ENCODE measurements at places on chromosomes 3 and 15.

GRCh38 chr3:12188328-12188648 is 29.6 kb upstream of the TIMP4 start:
- no peak for DNase-seq

- DNase-seq, result no peak
Observed at GRCh38 chr3:2741516-2741915, 368.7 kb downstream of the IL5RA start.

GRCh38 chr15:89335298-89336041 is 846 bp upstream of the POLG start:
- no peak for DNase-seq

- DNase-seq, result no peak
Observed at GRCh38 chr3:171566803-171567422, 106.7 kb upstream of the TNIK start.

GRCh38 chr3:30577788-30578187 is 28.6 kb upstream of the TGFBR2 start:
- no peak for DNase-seq

DNA sequence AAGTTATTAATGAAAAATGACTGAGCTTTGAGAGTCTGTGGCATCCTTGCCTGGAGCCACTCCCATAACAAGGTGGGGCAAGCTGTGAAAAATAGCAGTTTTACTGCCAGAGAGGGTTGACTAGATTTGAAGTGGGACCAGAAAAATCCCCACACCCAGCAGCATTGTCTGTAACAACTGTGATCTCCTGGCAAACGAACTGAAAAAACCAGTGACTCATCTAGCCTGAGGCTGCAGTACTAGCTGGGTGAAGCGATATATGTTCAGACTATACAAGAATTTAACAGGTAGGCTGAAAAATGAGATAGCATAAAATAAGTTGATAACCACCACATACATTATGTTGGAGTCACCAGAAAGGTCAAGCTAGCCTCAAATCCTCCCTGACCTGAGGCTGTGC is 64.0 kb downstream of the DPH6 start:
- DNase-seq, result no peak

- no peak for DNase-seq
Observed at GRCh38 chr15:42736178-42736792, 643 bp downstream of the CDAN1 start.

DNA sequence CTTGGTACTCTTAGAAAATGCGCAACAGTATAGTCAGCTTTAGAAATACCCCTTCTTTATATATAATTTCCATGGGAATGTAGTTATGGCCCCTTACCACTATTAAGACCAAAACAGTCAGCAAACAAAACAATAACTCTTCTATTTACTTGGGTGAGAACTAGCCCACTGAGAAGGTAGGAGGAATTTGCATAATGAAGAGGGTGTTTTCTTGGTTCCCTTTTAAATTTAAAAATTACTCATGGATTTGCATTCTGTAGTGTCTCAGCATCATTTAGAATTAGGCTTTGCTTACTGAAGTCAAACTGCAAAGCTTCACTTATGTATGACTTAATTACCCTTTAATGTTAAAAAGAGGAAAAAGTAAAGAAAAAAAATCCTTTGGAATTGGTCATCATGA is 350.8 kb downstream of the PTPRG start:
- no peak for DNase-seq

- no peak for DNase-seq
Observed at GRCh38 chr3:187689984-187690383, 12.4 kb downstream of the RTP2 start.

- no peak for DNase-seq
Observed at GRCh38 chr3:22453906-22454535, 703.0 kb upstream of the ZNF385D start.

DNA sequence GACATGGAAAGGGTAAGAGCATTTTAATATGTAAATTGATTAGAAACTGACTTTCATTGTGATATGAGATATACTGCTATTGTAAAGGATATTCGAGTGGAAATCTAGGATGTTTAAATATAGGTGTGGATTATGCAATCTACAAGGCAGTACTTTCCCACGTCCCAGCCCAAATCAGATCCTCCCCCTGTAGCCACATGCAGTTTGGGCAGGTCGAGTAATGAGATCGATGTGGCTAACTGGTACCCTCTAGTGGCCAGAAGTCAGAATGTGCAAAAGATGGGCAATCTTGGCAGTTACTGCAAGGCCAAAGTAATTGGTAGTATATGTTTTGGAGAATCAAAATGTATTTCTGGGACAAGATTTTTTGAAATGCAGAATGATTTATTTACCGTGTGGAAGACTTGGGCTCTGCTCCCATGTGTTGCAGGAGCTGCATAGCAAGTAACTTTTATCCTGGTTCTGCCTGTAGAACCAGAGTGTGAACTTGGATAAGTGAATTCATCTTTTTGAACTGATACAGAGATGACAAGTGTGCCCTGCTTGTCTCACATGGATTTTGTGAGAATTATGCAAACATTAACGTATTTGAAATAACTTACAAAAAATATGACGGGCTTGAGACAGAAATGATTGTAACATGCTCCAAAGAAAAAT is 94.5 kb upstream of the ADAMTSL3 start:
- DNase-seq, result peak; percentile 32

DNA sequence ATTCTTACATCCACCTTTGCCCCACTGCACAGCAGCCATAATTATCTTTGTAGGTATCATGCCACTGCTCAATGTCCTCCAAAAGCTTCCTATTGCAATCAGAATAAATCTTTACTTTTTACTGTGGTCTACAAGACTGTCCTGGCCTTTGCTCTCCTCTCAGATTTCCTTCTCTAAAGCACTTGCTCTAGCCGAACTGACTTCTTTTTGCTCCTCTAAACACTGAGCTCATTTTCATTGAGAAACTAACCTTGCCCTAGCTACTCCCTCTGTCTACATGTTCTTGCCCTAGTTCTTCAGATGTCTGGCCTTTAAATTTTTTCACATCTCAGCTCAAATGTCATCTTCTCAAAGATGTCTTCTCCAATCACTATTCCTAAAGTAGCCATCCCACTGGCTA is 342.8 kb downstream of the TBC1D5 start:
- no peak for DNase-seq

GRCh38 chr3:161163297-161163696 is 57.8 kb upstream of the NMD3 start:
- DNase-seq, result no peak

DNA sequence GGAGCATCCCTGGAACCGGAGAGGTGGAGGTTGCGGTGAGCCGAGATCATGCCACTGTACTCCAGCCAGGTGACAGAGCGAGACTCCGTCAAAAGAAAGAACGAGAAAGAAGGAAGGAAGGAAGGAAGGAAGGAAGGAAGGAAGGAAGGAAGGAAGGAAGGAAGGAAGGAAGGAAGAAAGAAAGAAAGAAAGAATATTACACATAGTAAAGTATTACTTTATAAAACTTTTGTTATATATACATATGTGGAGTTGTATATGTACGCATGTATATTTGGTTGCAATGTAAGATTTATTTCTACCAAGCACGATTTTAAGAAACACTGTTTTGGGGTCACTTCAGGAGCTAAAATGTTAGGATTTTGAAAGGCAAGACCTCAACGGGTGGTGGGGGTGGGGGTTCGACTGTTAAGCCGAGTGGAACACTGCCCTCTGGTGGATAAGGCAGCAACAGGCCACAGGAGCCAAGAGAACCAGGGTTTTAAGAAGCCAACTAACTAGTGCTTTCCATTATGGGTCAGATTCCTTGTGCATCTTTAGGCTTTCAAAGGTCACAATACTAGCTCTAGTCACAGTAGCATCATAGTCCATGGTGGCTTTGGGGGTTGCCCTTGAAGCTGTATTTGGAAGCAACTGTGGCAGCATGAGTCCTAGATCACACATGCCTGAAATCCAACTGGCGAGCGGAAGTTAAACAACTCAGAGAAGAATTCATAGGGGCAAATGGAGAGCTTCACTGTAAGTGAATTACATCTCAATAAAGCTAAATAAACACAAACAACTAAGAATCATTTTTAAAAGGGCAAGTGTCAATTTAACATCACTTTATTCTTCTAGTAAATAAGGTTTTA is 22.5 kb downstream of the GLB1 start:
- peak; percentile 64 for DNase-seq

DNA sequence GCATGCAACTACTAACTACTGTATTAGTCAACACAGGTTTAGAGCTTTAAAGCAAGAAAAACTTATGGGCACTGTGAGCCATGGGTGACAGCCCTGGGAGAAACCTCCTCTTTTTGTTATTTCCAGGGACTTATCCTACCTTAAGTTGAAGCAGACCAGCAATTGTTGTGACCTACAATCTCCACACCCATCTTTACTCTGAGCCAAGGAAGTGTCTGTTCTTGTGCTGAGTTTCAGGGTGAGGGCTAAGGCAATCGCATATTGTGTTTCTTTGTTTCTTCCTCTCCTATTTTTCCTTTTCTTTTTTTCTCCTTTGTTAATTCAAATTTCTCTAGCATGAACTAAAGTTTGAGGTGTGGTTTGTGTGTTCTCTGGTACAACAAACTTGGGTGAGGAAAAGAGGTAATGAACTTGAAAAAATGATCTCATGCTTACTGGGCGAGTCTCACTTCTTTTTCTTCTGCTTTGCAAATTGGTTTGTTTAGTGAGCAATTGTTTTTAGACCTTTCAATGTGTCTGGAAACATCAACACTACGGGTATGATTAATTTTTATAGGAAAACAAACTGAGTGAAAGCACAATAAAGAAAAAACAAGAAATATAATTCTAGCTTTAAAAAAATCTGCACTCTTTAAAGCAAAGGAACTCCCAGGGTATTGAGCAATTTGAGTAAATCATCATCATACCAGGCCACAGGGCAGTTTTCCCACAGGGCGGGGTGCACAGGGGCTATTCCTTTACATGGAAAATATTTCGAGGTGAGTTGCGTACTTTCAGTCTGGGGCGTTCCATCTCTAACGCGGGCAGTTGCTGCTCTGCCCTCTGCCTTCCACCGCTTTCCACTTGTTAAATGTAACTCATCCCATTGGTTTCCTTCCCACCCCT is 2.7 kb downstream of the UPK1B start:
- no peak for DNase-seq

GRCh38 chr3:124558991-124559845 is 171.0 kb upstream of the UMPS start:
- DNase-seq, result no peak

- no peak for DNase-seq
Observed at GRCh38 chr15:80036071-80036470, 23.4 kb upstream of the ZFAND6 start.

DNA sequence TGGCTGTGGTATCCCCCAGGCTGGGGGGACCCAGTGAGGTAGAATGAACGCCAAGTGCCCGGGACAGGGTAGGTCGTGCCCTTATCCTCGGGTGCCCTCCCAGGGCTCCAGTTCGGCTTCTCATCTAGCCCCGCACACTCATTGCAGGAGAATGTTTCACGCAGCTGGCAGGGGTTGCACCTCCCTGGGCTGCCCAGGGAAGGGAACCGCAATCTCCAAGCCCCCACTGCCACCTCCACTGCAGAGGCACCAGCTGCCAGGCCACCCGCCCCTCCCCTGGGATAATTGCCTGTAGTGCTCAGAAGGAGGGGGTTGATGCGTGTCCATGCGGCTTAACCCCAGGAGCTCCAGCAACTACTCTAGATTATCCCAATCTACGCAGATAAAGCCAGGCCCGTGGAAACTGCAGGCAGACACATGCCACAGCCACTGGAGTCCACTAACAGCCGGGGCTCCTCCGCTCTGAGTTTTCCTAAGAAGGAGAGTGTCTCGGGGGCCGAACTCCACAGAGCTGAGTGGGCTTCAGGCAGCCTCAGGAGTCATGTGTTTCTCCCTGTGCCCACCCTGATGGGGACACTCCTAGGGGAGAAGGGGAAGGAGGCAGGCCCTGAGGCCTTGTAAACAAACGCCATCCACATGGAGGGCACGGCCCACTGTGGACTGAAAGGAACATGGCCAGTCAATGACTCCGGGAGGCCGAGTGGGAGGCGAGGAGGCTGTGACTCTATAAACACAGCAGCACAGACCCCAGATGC is 137.2 kb upstream of the IQSEC1 start:
- DNase-seq, result no peak

GRCh38 chr3:43609406-43609805 is 12.4 kb downstream of the ANO10 start:
- no peak for DNase-seq

Measured in activated CD4-positive, CD25-positive, alpha-beta regulatory T cell treated with anti-CD3 and anti-CD28 coated beads, Interleukin-2, amount 50 U/mL, for 72 hours (primary cell).